ENCODE measurements at places on chromosomes 7 and 10.

DNA sequence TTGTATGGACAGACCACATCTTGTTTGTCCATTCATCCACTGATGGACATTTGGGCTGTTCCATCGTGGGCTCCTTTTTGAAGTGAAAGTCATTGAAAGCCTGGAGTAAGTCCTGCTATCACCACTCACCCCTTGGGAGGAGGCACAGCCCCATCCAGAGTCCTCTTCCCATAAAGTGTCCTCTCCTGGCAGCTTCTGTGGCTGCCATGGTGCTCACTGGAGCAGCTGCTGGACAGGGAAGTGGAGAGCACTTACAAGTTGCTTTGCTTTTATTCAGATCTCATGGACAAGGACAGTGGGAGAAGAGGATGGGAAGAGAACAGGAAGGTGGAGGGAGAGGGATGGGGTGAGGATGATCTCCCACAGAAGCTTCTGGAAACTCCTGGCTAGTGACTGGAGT, 18.5 kb upstream of the EIF5AL1 start:
- DNase-seq, result no peak

- DNase-seq, result no peak
Measured at GRCh38 chr10:73872190-73872710, 2.1 kb downstream of the CAMK2G start.

- no peak for DNase-seq
Measured at GRCh38 chr7:66558660-66559465, 69.8 kb upstream of the KCTD7 start.

GRCh38 chr7:70736715-70737460, 395.1 kb upstream of the GALNT17 start:
- DNase-seq, result peak; percentile 66

GRCh38 chr10:16314259-16314658, 122.6 kb upstream of the PTER start:
- no peak for DNase-seq
